ENCODE measurements at places on chromosomes 7 and 10.
A peak's percentile ranks its signal among the peaks of the same experiment; 100 is the strongest.

DNA sequence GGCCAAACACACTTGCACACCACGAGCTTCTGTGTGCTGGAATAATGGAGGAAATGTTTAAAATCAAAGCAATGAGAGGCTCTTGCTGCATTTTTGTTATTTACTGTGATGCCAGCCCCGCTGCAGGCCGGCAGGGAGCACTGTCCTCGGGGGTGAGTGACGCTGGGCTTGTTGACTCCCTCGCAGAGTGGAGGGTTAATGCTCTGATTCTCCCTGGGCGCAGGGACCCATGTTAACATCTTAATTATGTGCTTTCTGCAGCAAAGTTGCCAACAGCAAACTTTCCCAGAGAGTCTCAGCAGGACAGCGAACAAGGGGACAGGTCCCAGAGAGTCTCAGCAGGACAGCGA is 22.9 kb downstream of the SCART1 start:
- no peak for DNase-seq

- no peak for DNase-seq
Measured at GRCh38 chr10:3287572-3288445, 115.2 kb upstream of the PITRM1 start.

GRCh38 chr10:131850383-131850870 is 50.4 kb upstream of the PPP2R2D start:
- no peak for DNase-seq

DNA sequence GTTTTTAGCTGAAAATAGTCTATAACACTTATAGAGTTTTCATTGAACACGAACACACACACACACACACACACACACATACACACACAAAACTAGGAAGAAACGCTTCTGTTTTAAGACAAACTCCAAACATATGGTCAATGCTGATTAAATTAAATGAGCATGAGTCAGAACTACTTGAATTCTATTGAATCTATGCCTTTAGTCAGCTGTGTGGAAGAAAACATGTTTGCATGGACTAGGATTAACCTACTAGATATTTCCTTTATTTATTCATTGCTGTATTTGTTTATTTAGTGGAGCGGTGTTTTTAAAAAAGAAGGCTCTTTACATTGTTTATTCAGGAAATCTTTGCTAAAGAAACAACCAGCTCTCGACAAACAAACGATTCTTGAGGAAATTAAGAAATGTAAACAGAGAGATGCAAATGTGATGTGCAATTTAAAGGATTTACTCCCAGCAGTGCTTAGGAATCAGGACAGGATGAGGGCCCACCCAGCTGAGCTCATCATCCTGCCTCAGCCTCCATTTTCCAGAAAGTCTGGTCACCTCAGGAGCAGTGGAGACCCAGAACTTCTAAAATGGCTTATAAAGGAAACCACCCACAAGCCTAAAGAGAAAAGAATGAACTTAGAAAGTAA is 83.2 kb downstream of the PDE1C start:
- DNase-seq: no peak

- DNase-seq: no peak
Measured at GRCh38 chr7:36620166-36620708, 104.1 kb downstream of the AOAH start.

- DNase-seq: no peak
Measured at GRCh38 chr7:28178599-28178998, 2.0 kb downstream of the JAZF1 start.

GRCh38 chr10:10818082-10818481 is 199.6 kb upstream of the CELF2 start:
- no peak for DNase-seq

DNA sequence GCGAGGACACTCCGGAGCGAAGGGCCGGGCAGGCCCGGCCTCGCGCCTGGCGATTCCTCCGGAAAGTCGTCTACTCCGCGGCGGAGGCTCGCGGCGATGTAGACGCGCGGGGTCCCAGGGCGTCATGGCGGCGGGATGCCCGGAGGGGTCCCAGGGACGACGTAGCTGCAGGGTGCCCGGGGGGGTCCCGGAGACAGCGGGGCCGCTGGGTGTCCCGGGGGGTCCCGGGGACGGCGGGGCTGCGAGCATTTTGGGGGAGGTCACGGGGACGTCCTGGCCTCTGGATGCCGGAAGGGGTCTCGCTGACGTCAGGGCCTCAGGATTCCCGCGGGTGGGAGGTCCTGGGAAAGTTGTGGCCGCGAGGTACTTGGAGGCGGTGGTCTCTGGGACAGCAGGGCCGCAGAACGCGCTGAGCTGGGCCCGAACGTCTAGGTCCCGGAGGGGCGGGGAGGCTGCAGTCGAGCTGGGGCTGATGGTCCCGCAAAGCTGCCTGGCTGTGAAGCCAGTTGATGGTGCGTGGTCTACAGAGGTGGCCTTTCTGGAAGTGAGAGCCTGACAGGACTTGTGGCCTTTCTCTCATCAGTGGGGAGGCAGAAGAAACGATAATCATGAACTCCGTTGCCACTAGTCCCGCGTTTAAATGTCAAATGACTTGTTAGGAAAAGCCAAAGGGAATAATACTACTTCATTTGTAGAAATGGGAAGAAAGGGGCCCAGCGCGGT is 637 bp downstream of the HSPA14 start:
- DNase-seq: no peak

GRCh38 chr7:129630341-129630740 is 18.8 kb downstream of the NRF1 start:
- DNase-seq: no peak

DNA sequence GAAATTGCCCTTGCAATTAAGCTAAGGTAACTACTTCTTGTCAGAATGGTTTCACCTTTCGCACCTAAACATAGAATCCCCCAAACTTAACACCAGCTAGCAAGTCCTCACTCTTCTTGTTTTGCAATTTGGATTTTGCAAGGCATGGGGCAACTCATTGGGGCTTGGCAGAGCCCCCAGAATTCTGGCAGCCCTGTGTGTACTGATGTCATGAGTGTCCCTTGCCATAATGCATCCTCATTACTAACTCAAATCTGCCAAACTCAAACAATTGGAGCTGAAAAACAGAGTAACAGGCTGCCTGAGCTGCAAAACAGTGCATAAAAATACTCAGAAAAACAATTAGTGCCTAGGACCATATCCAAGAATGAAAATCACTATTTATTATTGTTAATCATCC is 7.9 kb upstream of the XPNPEP1 start:
- DNase-seq: no peak

DNA sequence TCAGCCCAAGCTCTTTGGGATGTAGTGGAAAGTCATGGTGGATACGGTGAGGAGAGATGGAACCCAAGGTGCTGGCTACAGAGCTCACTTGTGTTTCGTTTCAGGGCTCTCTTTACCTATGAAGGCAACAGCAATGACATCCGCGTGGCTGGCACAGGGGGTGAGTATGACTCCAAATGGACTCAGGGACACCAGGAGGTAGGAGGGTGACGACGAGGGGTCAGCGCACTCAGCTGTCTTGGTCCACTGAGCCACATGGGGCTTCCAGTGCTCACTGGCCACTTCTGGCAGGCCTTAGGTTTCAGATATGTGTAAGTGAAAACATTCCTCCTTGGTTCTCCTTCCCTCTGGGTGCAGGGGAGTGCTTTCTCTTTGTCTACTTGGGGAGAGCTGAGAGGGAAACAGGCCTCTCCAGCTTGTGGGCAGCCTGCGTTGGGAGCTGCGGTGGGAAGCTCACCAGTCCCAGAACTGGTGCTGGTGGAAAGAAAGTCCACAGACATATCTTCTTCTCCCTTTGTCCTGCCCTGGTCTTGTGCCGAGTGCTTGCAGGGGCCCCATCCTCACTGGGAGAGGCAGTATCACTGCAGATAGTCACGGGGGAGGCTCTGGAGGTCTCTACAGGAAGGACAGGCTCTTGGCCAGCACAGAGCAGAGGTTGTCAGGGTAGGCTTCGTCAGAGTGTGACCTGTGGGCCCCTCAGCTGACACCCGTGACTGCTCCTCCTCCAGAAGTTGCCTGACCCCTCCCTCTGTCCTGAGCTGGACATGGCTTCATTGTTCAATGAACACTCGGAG is 5.8 kb downstream of the DBNL start:
- no peak for DNase-seq

DNA sequence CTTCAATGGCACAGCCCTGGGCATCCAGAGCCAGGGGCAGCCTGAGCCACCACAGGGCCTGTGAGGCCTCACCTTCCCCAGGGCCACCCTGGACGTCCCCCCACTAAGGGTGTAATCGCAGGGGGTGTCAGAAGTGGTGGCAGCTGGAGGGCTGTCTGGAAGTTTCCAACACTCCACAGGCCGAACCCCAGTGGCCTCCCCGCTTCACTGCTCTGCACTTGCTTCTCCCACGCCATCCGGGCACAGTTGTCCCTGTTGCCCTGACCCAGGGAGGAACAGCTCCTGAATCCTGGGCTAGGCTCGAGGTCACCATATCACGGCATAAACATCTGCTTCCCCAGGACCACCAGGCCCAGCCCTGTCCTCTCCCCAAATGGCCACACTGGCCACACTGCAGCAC is 276.6 kb downstream of the MAD1L1 start:
- no peak for DNase-seq

GRCh38 chr10:69269761-69270160 is 8.5 kb upstream of the HK1 start:
- no peak for DNase-seq

GRCh38 chr10:91002656-91003055 is 81.8 kb upstream of the ANKRD1 start:
- no peak for DNase-seq

DNA sequence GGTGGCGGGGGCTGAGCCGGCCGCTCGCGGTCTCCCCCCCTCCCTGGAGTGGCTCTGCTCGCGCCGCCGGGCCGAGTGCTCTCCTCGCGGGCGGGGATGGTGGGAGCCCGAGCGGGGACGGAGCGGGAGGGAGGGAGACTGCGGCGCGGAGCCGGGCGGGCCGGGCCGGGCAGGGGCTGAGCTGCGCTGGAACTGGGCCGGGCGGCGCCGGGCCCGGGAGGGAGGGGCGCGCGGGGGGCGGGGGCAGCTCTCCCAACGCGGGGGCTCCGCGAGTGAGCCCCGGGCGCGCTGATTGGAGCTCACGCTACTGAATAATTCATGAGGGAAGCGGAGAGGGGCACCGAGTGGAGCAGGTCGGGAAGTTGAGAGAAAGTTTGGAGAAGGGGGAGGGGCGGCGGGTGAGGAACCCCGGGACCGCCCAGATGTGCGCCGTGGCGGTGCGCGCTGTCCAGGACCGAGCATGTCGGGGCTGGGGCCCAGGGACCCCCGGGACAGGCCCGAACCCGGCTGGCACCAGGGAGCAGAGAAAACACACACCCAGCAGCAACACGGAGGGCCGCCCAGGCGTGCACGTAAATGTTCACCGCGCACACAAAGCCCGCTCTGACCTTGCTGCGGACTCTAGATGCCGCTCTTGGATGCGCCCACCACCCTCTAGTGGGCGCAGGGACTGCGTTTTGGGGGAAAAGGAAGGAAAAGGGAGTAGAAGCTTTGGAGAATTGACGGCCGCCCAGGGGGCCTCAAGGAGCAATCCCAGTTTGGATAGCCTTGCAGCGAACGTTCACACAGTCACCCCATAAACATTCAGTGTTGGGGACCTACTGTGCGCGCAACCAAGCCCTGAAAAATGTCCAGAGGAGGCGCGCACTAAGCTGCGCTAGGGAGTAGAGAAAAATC is at the start of gene EPHB4:
Gene EPHB4 (minus strand): TSS at position 194 of the 897 bp plus-strand sequence. CDS start 493 bp downstream, outside the sequence.
- no peak for DNase-seq

- no peak for DNase-seq
Measured at GRCh38 chr7:83338277-83338950, 175.7 kb upstream of the PCLO start.

GRCh38 chr7:116097365-116098009 is 66.9 kb upstream of the TFEC start:
- no peak for DNase-seq

GRCh38 chr7:9149499-9150082 is 716.2 kb downstream of the NXPH1 start:
- DNase-seq: no peak

GRCh38 chr10:62461120-62461519 is 87.0 kb downstream of the ZNF365 start:
- no peak for DNase-seq

- no peak for DNase-seq
Measured at GRCh38 chr7:92297736-92298135, 52.0 kb downstream of the ANKIB1 start.

GRCh38 chr7:24728503-24729364 is 28.5 kb downstream of the GSDME start:
- no peak for DNase-seq

DNA sequence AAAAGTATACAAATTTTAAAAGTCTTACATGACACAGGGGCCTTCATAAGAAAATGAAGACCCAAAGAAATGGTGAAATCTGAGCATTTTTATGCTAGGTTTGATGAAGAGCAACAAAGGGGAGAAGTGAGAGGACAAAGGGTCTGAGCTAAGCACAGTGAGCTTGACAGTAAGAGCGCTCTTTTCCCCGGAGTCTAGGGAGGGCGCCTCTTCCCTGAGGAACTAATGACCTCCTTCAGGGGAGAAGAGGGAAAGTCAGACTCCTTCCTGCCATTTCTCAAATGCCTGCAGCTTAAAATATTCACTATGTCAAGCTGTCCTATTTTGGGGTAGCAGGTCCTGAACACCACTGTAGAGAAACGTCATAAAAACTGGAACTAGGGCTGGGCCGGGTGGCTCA is 18.1 kb upstream of the PAXIP1 start:
- DNase-seq: no peak

DNA sequence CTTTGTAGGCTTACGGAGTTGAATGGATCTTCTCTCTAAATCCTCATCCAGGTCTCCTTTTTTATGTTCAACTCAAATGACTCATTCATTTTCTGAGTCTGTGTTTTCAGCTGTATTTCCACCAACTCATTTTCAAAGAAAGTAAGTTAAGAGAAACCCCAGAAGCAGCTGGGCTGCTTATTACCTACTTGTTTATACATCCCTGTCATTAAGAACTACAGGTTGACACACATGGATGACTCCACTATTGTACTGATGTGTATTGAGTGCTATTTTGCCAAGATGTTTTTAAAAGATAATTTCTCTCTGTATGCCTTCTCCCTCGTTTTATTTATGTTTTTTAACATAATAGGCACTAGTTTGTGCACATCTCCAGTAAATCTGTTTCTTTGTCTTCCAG is 41.9 kb downstream of the DGKI start:
- peak; percentile 50 for DNase-seq

DNA sequence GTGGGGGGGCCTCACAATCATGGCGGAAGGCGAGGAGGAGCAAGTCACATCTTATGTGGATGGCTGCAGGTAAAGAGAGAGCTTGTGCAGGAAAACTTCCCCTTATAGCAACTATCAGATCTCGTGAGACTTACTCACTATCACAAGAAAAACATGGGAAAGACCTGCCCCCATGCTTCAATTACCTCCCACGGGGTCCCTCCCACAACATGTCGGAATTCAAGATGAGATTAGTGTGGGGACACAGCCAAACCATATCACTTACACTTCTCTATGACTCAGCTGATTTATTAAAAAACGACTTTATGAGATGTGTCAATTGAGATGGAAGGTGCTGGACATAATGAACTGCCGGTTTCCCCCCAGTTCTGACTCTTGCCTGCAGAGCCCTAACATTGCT is 23.8 kb upstream of the CHN2 start:
- no peak for DNase-seq

- DNase-seq: no peak
Measured at GRCh38 chr10:129568583-129569344, 101.7 kb downstream of the MGMT start.

- DNase-seq: no peak
Measured at GRCh38 chr10:86411852-86412560, 45.4 kb upstream of the GRID1 start.

All from NCI-H1930 (cell line).